ENCODE measurements at places on chromosomes 5 and 9.

GRCh38 chr9:35740243-35740642, 7.8 kb downstream of the CREB3 start:
- DNase-seq = no peak

DNA sequence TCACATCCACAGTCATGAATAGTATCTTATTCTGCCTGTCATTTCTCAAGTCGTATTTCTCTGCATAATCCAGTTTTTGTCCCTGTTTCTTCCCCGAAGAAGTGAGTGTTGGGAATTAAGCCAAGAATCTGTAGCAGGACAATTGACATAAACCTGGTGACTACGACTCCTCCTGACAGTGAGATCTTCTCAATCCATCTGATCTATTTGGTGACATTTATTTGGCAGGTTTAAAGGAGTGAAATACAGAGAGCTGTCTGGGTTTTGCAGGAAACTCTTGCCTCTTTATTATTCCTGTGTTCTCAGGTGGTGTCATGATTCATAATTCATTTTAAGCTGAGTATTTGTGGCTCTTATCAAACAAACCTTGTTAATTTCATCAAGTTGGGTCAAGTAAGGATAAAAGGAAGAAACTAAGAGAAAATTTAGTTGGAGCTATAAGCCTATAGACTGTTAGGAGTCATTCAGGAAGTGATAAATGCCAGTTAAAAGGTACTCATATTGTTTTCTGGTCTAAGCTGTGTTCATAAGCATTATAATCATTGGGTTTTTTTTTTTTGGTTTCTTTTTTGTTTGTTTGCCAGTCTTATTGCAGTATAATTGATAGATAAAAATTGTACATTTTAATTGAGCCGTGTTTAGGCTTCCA, 95.9 kb upstream of the PCSK1 start:
- no peak for DNase-seq

DNA sequence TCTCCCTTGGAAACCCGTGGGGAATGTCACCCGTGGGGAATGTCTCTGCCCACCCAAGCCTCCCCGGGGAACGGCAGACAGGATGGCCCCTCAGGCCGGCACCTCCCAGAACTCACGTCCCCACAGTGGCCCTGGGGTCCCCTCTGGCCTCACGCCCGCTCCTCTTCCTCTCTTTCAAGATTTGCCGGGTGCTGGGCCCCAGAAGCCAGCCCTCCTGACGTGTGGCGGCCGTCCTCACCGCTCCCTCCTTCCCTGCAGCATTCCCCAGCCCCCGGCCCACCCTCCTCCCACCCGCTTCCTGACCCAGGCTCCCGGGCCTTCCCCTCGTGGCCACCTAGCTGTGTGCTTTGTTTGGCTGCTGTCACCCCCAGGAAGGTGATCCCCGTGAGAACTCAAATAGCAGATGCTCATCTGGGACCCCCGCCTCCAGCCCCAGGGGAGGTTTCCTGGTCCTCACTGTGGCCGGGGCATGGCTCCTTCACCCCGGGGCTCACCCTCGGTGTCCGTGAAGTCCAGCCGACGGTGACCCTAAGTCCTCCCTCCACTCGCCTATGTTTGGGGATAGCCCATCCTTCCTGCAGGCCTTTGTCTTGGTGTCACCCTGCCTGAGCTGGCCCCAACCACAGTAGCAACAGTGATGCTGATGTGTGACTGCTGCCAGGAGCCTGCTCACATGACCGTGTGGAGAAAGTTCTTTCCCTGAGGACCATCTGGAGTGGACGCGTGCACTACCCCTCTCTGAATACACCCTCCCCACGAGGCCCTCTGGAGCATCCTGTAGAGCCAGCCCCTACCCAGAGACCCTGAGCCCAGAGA, 163.3 kb upstream of the IER5L start:
- no peak for DNase-seq

DNA sequence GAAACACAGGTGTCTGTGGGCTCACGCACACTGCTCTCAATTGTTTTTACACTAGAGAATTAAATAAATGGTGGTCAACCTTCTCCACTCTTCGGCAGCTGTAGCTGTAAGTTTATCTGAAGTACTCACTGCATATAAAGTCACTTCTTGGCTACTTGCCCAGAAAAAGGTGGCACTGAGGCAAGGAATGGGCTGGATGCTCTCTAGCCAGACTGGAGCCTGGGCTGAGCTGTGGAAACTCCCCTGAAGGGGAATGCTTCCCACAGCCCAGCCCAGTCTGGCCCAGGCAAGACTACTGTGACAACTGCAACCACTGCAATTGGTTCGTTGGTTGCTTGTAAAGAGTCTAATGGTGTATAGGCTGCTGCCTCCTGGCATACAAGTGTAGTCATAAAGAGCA, 4.5 kb downstream of the LEAP2 start:
- no peak for DNase-seq

DNA sequence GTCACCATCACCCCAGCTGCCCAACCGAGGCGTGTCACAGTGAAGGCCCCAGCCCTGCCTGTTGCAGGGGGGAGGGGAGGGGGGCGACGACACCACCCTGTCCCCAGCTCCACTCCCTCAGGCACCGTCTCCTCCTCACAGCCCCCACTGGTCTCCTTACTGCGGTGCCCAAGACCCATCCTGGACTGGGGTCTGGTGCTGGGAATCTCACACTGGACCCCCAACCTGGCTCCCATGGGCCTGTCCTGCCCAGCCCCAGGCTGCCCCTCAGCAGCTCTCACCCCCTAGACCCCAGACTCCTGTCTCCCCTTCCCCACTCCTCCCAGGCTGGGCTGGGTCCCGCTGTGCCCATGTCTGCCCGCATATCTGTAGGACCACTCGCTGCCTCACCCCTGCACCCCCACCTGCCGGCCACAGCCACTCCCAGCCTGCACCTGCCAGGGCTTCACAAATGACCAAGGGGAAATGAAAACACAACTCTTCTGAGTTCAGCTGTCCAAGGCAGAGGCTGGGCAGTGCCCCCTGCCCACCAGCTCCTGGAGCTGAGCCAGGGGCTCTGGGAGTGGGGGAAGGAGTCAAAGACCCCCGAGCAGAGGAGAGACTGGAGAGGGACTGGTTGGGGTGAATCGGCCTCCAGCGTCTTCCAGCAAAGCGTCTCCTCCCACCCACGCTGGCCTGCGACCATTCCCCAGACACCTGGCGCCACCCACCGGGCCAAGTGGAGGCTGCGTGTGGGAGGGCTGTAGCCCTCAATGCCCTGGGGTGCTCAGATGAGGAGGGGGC, 32.6 kb upstream of the EGFL7 start:
- DNase-seq = no peak

DNA sequence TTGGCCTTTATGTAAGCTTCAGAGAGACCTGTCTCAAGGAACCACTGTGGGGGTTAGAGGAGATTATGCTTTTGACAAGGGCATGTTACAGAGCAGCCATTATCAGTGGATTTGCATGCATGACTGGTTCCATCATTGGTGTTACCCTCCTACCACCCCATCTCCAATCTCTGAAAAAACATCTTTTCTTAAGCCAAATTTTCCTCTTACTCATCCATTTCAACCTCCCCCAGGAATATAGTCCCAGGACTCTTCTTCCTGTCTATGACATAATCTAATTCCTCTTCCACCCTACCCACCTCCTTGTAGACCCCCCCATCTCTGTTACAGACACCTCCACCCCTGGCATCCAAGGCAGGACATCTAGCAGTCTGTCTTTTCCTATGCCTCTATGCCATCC, 33.1 kb upstream of the ADRB2 start:
- DNase-seq = no peak

DNA sequence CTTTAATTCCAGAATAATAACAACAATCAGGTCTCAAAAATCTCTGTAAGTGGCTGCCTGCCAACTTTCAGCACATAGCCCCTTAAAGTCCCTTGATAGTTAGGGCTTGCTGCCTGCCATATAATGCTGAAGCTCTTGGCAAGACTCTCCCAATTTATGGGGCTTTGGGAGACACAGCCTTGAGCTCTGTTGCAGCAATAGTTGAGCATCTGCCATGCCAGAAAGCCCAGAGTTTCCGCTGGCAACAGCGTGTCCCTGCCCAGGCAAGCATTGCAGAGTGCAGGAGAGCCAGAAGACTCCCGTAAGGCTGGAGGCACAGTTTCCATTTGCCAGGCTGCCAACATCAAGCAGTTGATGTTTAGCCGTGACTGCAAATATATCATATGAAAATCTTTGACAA, 678.5 kb upstream of the NUDT12 start:
- DNase-seq = no peak

DNA sequence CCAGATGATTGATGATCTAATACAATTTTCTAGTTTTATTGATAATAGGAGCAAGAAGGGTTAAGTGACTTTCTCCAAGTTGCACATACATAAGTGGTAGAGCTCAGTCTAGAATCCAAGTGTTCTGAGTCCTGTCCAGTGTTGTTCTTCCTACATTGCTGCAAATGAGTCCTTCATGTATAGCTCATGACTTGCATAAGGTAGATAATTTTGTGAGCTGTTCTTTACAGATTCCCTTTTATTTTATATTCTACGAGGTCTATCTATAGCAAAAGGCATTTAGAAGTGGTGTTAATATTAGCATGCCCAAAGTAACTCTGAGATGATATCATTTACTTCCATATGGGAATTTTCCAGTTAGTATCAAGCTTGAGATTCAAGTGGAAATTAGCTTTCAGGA, 20.0 kb downstream of the MRPS30 start:
- DNase-seq = no peak

- DNase-seq = no peak
Measured at GRCh38 chr9:127878652-127879390, 1.3 kb upstream of the AK1 start.

DNA sequence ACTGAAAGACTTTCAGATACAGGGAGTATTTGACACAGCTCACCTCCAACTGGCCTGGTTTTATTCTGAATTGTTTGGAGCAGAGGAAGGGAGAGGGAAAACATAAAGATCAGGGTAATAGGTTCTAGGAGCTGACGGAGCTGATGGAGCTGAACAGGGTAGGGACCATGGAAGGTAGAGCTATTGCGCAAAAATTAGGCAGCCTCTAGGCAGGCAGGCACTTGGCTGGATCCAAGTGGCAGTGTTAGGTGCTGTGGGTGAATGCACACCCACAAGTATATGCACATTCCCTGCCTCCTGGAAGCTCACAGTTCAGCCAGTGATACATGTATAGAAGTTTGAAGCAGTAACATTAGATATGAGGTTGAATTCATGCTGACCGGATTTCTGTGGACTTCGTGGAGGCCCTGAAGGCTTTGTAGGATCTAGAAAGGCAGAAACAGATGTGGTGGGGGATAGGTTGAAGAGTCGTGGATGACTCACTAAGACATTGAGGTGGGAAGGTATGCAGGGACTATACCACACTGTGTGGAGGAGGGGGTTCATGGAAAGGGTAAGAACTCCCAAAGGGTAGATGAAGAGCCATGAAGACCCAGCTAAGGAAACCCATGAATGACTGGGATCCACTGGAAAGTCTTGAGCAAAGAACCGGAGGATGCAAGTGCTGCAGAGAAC, 50.8 kb downstream of the WWC1 start:
- no peak for DNase-seq

GRCh38 chr5:74143721-74144330, 496.7 kb downstream of the ENC1 start:
- DNase-seq = no peak

GRCh38 chr9:488448-488847, 273.8 kb downstream of the DOCK8 start:
- no peak for DNase-seq

- no peak for DNase-seq
Measured at GRCh38 chr5:102211165-102211564, 84.9 kb downstream of the SLCO4C1 start.

GRCh38 chr9:126668058-126668457, 54.3 kb downstream of the LMX1B start:
- DNase-seq = no peak

DNA sequence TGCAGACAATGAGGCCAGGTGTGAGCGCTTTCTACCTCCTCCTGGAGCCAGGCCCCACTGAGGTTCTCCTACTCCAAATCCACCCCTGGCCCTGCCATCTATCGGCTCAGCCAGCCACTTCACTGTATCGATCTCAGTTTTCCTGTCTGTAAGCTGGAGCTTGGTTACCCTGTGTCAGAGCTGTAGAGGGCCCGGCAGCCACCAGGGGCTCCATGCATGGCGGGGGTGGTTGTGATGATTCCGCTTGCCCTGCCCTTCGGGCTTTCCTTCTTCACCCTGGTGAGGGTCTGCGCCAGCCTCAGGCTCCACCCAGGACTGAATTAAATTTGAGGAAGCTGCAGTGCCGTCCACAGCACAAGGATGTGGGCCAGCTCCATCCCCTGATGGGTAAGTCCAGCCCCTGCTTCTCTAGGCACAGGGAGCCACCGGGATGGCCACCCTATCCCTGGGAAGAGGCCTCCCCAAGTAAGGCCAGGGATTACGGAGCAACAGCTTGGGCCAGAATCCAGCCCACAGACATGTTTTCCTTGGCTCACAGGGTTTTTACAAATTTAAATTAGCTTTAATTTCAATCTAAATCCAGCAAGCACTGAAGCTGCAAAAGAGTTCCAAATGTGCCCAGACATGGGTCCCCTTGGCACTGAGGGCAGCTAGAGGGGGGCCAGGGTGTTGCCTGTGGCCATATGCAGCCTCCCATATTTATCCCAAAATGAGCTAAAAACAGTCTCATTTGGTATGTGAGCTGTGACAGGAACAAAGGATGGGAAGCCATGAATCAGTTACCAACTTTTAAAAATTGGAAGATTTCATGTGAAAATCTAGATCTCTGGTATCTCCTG, 89.1 kb upstream of the FBXW11 start:
- no peak for DNase-seq

DNA sequence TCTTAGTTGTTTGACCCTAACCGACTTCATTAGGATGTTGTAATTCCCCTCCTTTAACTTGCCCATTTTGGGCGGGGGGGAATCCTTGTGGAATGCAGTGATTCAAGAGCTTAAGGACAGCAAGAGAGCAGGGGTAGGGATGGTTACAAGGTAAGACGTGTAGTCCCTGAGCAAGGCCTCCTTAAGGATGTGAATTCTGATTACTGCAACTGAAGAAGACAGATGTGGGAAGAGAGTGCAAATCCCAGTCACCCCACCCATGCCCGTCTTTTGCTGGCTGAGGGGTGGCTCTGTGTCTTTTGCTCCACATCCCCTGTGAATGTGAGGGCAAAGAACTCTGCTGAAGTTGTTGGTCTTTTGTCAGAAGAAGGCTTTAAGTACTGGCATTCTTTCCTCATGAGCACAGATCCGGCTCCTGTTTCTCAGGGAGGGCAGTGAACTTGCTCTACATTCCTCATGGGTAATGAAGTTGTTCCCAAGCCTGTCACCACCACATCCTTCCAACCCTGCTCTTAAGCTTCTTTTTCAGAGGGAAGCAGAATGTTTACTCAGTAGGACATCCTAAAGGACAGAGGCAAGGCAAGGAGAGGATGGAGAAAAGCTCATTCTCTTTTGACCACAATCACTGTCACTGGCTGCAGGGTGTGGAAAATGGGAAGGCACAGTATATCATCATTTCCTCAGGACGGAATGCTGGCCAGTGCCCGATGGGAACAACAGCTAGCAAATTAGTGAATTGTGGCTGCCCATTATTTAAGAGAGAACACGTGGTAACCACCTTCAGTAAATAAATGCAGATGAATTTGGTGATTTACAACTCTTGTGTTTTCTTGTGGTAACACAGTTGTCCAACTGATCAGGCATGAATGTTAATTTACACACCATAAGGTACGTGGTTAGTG, 61.5 kb downstream of the RAI14 start:
- no peak for DNase-seq

Measured in NCI-H1048 (cell line).